ENCODE measurements at places on chromosomes 6 and 20.

- DNase-seq: peak; percentile 10
These were observed 89.8 kb upstream of the PAX1 start for GRCh38 chr20:21615617-21616080.

DNA sequence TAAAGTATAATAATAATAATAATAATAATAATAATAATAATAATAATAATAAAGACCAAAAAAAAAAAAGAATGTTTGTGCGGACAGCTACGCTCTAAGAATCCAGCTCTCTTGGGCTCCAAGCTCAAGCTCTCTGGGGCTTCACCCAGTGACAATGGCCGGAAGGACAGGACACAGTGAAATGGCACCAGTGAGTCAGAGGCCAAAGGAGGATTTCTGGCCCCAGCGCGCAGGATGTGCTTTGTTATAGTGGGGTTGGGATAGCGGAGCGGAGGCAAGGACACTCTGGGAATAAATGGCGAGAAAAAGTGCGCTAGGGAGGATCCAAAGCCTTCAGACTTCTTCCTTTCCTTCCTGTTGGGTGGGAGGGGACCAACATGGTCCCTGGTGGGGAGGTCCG lies 38.2 kb downstream of the HLA-A start:
- DNase-seq: peak; percentile 42

DNA sequence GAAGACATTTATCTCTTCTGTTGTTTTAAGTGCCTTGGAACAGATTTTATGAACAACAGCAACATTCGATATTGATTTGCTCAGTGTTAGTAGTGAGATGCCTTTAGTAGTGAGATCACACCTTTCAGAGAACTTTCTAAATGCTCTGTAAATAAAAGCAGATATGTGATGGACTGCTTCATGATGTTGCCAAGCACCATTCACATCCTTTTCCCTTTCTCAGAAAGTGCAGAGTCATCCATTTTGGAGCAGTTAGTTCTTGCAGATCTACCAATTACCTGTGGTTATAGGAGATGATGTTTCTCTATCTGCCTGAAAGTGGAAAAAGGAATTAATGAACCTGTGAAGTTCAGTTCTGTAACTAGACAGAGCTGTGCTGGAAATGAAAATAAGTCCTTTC lies 27.0 kb downstream of the CBFA2T2 start:
- DNase-seq: no peak

DNA sequence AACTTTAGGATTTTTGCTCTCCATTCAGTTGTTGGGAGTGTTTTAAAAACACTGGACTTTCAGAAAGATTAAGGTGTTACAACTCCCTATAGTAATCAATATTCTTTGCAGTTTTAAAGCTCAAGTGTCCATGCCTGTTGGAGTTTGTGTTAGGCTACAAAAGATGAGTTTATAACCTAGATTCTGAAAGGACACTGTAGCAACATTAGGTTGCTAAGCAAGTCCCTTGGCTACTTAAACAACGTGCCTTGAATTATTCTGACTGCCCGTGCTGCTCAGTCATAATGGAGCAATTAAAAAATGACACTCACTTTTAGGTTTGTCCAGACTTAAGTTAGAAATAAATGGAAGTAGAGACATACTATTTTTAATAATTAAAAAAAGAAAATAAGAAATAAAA lies 41.0 kb downstream of the KLHL32 start:
- no peak for DNase-seq

DNA sequence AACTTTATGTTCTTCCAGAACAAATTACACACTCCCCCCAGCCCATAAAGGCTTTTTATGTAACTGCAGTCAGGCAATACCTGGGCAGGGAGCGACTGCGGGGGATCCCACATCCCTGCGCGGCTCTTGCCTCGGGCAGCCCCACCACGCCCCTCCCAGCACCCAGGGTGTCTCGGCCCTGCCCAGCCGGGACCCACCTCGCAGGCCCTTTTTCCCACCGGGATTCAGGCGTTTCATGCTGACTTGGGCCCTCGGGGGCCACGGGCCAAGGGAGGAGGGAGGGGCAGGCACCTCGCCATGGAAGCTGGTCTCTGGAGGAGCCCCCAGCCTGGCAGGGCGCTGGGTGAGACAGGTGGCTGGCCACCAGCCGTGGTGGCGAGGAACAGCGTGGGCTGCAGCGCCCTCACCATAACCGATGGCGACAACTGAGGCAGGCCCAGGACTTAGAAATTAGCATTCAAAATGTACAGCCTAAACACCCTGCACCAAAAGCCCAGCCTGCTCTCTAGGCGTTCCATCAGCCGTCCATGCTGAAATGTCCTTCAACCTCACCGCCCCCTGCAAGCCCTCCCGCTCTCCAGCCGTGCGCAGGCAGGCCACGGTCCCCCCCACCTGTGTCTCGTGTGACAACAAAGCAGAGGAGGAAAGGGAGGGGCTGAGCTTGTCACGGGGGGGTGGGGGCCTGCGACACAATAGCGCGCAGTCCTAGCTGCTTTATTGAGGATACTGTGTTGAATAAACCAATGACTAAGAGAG lies 15.1 kb upstream of the FOXC1 start:
- no peak for DNase-seq

- peak; percentile 90 for DNase-seq
These were observed 54.4 kb downstream of the PRR18 start for GRCh38 chr6:166253778-166254204.

- peak; percentile 95 for DNase-seq
These were observed 194.2 kb downstream of the PRL start for GRCh38 chr6:22102671-22103070.

- DNase-seq: no peak
These were observed 61.8 kb downstream of the ANKS1A start for GRCh38 chr6:34950849-34951248.

DNA sequence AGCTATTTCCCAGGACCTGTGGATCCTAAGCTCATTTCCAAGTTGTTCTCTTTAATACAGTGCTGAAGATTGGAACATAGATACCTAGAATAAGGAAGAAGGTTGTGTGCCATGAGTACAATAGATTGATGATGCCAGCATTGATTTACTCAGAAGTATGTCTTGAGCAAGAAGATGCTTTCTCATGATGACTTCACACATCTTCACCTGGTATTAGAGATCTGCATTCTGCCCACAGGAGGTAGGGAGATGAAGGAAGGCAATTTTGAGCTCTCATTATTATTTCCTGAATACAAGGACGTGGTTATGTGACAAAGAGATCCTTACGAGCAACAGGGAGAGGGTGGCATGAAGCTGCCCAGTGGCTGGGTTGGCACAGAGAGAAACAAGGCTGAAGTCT lies 20.0 kb upstream of the ZNF165 start:
- DNase-seq: no peak

GRCh38 chr20:3757268-3757667 lies 10.3 kb downstream of the ADISSP start:
- DNase-seq: peak; percentile 71

DNA sequence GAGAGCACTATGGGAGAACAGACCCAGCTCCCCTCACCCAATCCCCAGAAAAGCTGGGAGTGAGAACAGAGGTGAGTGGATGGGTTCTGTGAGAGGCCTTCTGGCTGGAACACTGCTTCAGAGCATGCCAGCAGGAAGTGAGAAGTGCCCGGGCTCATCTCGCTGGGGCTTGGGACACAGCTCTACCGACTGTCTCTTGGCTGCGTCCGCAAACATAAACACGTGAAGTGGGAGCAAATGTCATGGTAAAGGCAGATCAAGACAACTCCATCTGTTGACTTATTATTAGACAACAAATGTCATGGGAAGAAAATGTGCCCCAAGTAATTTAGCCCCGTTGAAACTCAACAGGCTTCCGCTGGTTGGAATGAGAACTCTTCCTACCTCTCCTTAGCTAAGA lies 25.9 kb downstream of the GNAS-AS1 start:
- no peak for DNase-seq

- no peak for DNase-seq
These were observed 200.7 kb downstream of the WDR27 start for GRCh38 chr6:169501128-169501527.

DNA sequence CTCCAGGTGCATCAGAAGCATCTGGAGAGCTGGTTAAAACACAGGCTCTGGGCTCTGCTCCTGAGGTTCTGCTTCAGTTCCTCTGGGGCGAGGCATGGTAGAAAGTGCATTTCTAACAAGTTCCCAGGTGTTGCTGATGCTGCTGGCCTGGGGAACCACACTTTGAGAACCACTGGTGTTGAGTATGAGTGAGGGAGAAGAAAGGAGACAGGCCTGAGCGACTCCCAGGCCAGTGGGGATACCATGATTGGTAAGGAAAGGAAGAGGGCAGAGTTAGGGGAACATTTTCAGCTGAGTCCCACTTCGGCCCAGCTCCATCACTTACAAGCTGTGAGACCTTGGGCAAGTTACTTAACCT lies 36.8 kb downstream of the KIAA1755 start:
- no peak for DNase-seq

GRCh38 chr6:103268335-103268734 lies 1591.4 kb downstream of the HACE1 start:
- DNase-seq: no peak

- DNase-seq: no peak
These were observed 254.7 kb downstream of the SMOC2 start for GRCh38 chr6:168695701-168696100.

DNA sequence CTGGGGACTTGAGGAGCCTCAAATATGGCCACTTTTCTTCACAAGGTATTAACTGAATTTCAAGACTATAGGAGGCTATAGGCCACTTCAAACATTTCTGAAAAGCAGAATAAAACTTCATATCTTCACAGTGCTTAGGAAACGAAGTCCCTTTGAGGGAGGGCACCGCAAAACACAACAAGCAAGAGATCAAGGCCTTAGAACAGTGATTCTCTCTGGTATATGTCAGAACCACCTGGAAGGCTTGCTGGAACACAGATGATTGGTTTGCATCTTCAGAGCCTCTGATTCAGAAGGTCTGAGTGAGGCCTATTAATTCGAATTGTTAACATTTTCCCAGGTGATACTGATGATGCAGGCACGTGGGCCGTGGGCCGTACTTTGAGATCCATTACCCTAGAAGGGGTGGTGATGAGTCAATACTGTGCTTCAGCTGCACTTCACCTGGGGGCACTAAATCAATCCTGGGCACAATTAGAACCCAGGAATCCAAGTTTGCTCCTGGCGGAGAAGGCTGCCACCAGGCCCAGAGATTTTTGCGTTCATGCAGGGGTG lies 10.7 kb downstream of the SUN5 start:
- no peak for DNase-seq

GRCh38 chr20:56423211-56423610 lies 11.2 kb downstream of the CASS4 start:
- DNase-seq: peak; percentile 75

- DNase-seq: no peak
These were observed 48.3 kb upstream of the RIN2 start for GRCh38 chr20:19709635-19710335.

DNA sequence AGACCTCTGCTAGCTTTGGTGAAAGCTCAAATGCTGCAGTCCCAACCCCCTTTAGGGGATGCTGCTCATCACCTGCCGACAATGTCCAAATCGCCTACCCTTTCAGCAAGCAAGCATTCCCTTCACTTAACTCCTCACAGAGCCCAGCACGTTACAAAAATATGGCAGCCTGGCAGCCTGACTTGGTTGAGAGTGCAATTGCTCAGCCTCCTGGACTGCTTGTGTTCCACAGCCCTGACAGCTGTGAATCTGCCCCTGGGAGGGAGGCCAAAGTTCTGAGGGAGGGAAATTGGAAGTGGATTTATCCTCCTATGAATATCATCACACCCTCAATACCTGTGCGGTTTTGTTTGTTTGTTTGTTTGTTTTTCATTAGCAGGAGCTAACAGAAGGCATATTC lies 231.0 kb downstream of the HIVEP2 start:
- no peak for DNase-seq

GRCh38 chr6:80022803-80023202 lies 18.4 kb downstream of the TTK start:
- DNase-seq: no peak

GRCh38 chr20:44601801-44602204 lies 19.4 kb downstream of the PKIG start:
- no peak for DNase-seq

DNA sequence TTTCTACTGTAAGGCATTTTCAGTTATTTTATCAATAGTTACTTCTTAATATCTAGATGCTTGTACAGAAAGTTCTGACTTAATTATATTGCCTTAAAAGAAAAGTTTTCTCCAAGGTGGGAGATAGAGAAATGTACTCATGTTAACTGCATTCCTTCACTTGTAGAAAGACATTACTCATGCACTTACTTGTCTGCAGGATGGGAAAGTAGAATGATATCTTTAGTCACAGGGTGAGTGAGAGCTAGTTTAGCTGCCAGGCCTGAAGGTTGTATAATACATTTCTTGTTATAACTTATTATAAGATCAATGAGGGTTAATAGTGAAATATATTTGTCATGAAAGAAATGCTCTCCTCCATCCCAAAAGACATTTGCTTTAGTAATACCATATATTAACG lies 92.1 kb downstream of the CRYBG1 start:
- no peak for DNase-seq

- DNase-seq: no peak
These were observed 14.7 kb upstream of the ZNF831 start for GRCh38 chr20:59148701-59149493.

DNA sequence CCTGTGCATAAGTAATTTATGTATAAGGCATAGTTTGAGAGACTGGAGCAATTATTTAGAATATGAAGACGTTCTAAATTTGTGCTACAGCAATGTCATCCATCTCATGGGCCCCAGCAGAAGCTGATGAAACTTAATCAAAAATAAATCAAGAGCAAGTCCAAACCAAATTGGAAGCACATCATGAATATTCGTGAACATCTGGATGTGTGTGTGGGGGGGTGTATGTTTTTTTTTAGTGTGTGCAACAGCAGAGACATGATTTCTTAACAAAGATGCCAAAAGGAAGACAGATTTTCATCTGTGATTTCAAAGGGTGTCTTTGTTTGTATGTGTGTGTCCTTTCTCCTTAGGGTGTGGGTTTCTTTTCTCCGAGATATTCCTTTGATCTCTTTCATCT lies 58.9 kb downstream of the SASH1 start:
- DNase-seq: no peak

- peak; percentile 36 for DNase-seq
These were observed 22.3 kb upstream of the SAYSD1 start for GRCh38 chr6:39137245-39137644.

DNA sequence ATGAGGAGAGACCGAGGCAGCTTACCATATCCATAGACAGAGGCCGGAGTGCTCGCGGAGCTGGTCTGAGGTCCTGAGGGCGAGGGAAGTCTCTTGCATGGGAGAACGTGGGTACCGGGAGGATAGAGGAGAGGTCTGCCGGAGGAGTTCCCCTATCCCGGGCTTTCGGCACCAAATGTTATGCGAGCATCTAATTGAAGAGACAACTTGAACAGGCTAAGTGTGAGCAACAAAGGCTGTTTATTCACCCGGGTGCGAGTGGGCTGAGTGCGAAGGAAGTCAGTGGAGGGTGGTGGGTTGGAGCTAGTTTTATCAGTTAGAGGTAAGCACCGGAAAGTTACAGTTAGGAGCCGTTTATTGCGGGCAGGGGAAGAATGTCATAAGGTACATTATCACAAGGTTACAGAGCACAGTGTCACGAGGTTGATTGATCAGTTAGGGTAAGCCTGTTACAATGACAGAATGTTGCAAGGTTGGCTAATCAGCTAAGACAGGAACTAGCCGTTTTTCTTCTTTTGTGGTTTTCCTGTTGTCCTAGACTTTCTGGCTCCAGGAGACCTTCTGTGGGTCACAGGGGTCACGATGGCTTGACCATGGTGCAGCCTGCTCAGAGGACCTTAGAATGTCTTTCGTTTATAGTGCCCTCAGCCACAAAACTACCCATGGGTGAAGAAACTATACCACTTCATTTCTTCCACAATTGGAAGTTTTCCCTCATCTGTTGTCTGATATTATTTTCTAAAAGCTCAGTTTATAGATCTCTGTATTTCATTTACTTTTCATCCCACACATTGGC lies 746.0 kb upstream of the ADGRB3 start:
- DNase-seq: peak; percentile 2

- DNase-seq: peak; percentile 14
These were observed 65.2 kb downstream of the RIPOR3 start for GRCh38 chr20:50625986-50626677.

- no peak for DNase-seq
These were observed 364.9 kb upstream of the IRAK1BP1 start for GRCh38 chr6:78502386-78502887.
